ENCODE measurements at places on chromosomes 3 and 15.

- DNase-seq, result no peak
Measured at GRCh38 chr3:53104762-53105161, 25.5 kb downstream of the RFT1 start.

DNA sequence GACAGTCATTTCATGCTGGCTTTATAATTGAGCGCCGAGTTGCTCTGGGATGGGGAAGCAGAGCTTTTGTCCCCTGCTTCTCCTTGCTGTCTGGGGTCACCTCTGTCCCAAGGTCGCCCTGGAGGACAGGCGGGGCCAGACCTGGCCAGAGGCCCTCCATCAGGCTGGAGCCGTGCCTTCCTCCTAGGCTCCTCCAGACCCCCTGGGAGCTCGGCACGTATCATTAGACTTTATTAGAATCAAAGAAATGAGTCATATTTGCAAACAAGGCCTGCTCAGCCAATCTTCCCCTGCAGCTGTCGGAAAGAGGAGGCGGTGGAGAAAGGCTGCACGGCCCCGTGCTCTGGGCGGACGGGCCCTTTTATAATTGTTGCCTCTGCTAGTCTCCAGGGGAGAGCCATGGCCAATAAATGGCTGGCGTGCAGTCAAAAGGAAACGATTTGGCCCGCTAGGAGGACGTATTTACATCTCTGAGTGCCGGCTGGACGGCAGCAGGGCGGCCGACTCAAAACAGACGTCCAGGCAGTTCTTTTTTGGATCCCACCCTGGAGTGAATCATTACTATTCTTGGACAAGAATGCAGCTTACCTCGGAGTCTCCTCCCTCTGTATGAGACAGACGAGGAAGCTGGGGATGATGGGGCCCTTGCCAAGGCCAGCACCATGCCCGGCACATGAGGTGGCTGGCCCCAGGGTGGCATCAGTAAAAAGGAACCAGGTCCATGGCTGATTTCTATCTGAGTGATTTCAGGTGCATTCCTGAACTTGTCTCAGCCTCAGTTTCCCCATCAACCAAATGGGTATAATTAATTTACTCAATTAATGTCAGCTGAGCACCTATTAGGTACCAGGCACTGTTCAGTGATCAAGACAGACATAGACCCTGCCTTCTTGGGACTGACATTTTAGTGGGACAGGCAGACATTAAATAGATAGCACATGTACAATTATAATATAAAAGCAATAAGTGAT lies 50.6 kb downstream of the SLC6A6 start:
- peak; percentile 91 for DNase-seq

- no peak for DNase-seq
Measured at GRCh38 chr15:71409541-71409940, 294.3 kb downstream of the THSD4 start.

- no peak for DNase-seq
Measured at GRCh38 chr3:34212175-34212574, 413.7 kb downstream of the PDCD6IP start.

- no peak for DNase-seq
Measured at GRCh38 chr3:52036829-52037228, 19.5 kb downstream of the DUSP7 start.

DNA sequence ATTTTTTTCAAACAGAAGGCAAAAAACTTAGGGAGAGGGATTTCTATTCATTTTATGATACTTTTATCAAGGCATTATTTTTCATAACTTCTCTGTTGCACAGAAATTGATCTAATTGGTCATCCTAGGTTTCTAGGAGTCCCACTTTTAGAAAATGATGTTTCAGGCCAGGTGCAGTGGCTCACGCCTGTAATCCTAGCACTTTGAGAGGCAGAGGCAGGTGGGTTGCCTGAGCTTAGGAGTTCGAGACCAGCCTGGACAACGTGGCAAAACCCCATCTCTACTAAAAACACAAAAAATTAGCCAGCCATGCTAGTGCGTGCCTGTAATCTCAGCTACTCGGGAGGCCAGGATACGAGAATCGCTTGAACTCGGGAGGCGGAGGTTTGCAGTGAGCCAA lies 2.8 kb downstream of the LACTB start:
- no peak for DNase-seq

DNA sequence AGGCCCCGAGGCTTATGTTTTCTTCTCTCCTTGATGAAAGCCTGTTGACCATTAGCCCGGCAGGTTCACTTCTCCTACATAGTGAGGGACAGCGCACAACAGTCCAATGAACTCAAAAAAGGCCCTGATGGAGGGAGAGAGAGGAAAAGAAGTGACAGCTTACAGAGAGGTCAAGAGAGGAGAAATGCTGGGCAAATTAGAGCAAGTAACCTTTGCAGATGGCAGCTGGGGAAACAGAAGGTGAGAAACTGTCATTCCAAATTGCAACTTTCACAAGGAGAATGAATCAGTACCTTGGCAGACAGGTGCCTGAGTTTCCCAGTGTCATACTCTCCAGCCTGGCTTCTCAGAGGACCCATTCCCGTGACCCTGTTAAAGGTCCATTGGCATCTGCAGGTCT lies 252.0 kb downstream of the EPHB1 start:
- no peak for DNase-seq

- no peak for DNase-seq
Measured at GRCh38 chr15:69583626-69584025, 131.0 kb downstream of the RPLP1 start.

DNA sequence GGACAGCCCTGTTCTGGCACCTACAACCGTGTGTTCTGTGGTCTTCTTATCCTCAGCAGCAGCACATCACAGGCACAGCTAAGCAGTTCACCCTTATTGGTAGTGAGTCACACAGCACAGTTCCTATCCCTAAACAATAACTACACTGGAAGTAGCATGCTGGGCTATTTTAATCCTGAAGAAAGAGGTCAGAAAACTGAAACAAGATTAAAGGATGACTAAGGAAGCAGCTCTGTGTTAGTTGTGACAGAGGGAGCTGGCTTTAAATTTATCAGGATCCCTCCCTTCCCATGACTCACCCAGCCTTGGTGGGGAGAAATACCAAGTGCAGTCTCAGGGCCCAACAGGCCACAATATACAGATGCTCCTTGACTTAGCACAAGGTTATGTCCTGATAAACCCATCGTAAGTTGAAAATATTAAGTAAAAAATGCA lies 144.3 kb downstream of the ERC2 start:
- DNase-seq, result peak; percentile 56

GRCh38 chr3:171752329-171752728 lies 58.0 kb downstream of the PLD1 start:
- no peak for DNase-seq

DNA sequence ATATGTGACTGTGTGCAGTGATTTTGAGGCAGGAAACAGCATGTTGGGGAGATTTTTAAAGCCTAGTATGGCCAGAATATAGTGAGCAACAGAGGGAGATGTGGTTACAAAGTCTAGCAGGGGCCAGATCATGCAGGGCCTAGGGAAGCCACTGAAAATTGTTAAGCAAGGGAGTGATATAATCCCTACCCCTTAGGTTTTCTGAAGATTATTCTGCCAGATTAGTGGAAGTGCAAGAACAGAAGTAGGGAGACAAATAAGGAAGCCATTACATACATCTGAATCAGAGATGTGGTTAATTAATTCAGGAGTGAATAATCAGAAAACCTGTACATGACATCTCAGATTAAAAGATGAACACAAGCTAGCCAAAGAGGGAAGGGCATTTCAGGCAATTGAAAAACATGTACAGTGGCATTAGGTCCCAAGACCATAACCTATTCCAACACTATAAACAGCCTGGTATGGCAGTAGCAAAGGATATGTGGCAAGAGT lies 54.8 kb downstream of the MSL2 start:
- no peak for DNase-seq

DNA sequence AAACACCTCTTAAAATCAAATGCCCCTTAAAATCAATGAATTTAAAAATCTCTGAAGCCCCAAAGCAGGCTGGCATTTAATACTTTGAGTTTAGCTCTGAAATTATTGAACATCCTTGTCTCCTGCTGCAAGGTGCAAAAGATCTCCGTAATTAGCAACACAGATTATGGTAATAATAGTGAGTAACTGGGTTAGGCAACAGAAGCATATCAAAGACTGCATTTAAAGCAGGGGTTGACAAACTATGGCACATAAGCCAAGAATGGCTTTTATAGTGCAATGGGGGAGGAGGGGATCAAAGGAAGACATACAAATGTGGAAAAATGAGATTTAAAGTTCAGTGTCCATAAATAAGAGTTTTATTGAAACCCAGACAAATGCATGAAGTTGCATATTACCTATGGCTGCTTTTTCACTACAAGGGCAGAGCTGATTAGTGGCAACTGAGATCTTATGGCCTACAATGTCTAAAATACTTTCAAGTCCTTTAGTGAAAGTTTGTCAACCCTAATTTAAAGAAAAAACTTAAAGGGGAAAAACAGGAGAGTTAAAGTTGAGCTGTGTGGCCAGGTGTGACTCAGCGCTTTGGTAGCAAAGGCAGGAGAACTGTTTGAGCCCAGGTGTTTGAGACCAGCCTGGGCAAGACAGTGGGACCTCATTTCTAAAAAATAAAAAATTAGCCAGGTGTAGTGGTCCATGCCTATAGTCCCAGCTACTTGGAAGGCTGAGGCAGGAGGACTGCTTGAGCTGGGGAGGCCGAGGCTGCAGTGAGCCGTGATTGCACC lies 157.6 kb downstream of the TBL1XR1 start:
- no peak for DNase-seq

GRCh38 chr3:85781806-85782205 lies 823.0 kb downstream of the CADM2 start:
- no peak for DNase-seq

GRCh38 chr3:126110431-126111125 lies 26.7 kb upstream of the SLC41A3 start:
- DNase-seq, result no peak

- no peak for DNase-seq
Measured at GRCh38 chr15:66145726-66146182, 107.8 kb downstream of the MEGF11 start.

GRCh38 chr15:68405378-68406250 lies 26.3 kb downstream of the ITGA11 start:
- DNase-seq, result no peak

- DNase-seq, result no peak
Measured at GRCh38 chr3:70097084-70097483, 97.6 kb downstream of the SAMMSON start.

DNA sequence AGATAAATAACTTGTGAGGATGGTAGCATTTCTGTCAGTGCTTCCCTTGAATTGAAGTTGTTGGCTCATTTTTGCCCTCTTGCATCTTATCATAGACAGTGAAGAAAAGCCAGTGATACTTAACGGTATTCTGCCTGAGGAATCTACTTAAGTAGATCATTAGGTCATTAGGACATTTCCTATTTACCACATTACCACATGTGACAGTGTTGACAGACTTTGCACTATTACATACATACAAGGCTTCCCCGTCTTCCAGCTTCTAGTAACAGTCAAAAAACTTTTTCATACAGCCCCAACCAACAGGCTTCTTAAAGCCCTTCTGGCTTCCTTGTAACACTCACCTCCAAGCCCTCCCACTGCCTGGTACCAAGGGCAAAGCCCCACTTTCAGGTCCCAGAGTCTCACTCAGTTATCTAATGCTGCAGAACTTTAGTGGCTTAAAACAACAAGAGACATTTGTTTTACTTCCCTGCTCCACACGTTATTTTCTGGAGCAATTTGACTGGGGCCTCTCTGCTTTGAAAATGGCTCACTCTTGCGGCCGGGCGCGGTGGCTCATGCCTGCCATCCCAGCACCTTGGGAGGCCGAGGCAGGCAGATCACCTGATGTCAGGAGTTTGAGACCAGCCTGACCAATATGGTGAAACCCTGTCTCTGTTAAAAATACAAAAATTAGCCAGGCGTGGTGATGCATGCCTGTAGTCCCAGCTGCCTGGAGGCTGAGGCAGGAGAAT lies 40.0 kb downstream of the ASB7 start:
- DNase-seq, result no peak

- no peak for DNase-seq
Measured at GRCh38 chr3:46930945-46931403, 45.6 kb downstream of the CCDC12 start.

DNA sequence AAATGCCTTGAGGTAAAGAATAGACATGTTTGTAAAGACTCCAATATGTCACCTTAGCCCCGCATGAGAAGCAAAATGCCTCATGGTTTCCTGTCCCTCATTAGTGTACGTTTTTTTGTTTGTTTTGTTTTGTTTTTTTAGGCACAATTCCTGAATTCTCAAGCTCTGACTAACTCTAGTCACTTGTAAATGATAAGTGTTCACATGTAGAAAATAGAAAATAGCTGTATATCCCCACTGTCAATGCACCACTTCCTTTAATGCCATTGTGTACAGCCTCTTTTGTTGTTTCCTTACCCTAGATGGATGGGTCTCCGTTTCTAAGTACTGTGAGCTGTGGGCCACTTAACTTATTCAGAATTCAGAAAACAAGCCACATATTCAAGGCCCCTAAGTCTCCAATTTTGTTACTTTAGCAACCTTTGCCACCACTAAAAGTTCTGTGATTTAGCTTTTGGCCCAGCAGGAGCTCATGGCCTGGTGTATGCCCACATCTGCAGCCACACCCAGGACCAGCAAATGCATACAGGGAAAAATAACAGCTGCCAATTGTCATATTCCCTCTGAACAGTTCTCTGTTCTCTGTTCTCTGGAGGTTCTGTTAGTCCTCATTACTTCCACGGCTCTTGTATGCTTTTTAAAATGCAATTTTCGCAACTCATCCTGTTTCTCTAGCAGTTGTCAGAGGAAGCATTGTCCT lies 655.5 kb downstream of the GBE1 start:
- no peak for DNase-seq

- no peak for DNase-seq
Measured at GRCh38 chr3:115351193-115351592, 204.1 kb upstream of the ZBTB20 start.

DNA sequence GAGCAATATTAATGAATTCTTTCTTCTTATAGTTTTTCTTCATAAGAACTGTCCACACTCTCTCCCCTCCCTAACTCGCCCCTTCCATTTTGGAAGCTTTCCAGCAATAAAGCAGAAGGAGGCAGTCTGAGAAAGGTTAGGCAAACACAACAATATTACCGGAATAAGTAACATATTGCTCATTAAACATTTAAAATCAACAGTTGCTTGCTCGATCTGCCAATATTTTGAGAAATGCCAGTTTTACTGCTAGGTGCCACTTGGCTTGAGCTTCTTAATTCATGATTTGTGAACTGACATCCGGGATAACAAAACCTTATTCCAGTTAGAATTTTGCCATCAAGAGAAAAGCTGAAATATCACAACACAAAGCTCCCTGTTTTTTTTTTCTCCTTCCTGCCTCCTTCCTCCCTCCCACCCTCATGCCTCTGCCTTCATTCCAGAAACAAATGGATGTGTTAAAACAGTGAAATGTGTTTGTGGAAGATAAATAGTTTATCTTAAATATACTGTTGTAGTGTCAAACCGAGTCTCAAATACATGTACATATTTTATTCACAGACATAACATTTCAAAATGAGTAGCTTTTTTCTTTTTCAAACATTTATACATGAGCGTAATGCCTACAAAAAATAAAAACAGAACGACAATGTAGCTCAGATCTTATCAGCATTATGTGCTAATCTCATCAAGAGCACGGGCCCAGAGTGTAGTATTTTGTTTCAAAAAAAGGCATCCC lies 253.7 kb downstream of the GAP43 start:
- no peak for DNase-seq

All from fibroblast of skin of left quadriceps (primary cell).